HFFc6 (cell line): ENCODE measurements at places on chromosomes 4 and X. TPM values are rescaled to one million over a fixed set of nuclear protein-coding genes. Genes with fewer than 3 reads are reported as not detected.

DNA sequence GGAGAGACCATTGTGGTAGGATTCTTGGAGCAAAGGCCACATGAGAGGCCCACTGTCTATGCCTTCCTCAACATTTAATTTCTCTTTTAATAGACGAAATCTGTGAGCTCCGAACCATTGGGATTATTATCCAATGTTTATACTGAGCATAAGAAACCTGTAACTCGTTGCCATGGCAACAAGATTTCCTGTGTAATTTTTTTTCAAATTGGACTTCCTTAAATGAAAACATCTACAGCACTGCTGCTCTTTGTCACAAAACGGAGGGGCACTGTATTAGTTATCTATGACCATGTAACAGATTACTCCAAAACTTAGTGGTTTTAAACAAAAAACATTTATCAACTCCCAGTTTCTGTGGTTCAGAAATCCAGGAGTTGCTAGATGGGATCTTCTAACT lies 38.7 kb downstream of the PPP1R2C start:
- no peak for DNase-seq

GRCh38 chrX:34612036-34612435 lies 45.0 kb downstream of the TMEM47 start:
- no peak for DNase-seq

The CNGA2 gene
- not detected in 3 replicates for total RNA-seq

The COL25A1 gene
- not detected in 2 replicates for total RNA-seq

GRCh38 chr4:39295784-39296183 lies 70.4 kb downstream of the RFC1 start:
- DNase-seq, result no peak

The RENBP gene
- 0.99 TPM in 1 of 3 replicates, not detected in the others for total RNA-seq

GRCh38 chrX:15128861-15129260 lies 141.0 kb downstream of the ASB9 start:
- DNase-seq, result no peak

The NPY5R gene
- not detected in 2 replicates for total RNA-seq

The CTPS2 gene
- total RNA-seq, result 5.9 to 7.3 TPM (median 6.4 TPM) in 3 replicates

- no peak for DNase-seq
Measured at GRCh38 chr4:19913650-19914049, 338.1 kb upstream of the SLIT2 start.

DNA sequence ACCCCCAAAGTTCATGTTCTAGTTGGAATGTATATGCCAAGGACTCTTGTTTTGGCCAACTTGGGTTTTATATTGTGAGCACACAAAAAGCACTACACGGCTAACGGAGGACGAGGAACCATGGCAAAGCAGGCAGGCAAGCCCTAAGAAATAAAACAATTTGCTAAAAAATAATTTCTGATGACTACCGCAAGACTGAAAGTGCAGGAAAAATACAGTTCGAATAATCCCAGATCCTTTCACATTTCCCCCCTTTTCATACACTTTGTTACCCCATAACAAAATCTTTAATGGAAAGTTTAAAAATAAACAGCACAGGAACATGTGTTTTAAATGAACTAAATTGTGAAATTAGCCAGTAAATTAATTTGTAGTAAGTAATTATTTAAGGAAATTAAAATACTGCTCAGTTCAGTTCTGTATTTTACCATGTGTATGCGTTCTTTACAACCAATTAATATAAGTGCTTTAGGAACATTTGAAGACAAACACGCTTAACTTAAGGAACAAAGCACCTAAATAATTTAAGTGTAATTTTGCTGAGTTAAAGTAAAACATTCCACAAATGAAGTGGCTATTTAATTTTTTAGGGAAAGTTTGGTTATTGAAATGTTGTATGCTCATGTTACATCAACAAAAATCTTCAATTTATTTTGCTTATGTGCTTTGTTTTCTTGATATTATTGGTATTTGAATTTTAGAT lies 12.4 kb upstream of the PITX2 start:
- no peak for DNase-seq

- DNase-seq, result no peak
Measured at GRCh38 chr4:69781458-69782418, 21.3 kb upstream of the SULT1B1 start.

- DNase-seq, result no peak
Measured at GRCh38 chrX:23952984-23953907, 45.4 kb downstream of the CXorf58 start.

The CCKAR gene
- not detected in 2 replicates for total RNA-seq

DNA sequence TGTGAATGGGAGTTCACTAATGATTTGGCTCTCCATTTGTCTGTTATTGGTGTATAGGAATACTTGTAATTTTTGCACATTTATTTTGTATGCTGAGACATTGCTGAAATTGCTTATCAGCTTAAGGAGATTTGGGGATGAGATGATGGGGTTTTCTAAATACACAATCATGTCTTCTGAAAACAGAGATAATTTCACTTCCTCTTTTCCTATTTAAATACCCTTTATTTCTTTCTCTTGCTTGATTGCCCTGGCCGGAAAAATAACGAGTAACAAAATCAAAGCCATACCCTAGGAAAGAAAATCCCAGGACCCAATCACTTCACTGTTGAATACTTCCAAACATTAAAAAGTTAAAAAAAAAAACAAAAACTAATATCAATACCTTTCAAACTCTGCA lies 67.7 kb upstream of the UGT2B4 start:
- DNase-seq, result no peak

DNA sequence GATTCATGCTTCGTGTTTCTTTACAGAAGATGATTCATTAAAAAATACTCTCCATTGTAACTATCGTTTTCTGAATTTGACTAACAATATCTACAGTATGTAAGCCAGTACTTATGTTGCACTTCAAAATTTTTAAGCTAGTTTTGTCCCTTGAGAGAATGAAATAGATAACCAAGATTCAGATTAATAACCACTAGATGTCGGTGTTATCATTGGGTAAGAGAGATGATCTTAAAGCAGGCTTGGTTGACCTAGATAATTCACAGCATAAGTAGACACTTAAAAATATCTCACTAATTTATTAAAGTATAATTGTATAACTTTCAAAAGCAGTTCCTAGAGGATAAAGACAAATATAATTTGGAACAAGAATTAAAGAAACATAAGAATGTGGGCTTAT lies 430.9 kb downstream of the C4orf33 start:
- no peak for DNase-seq

DNA sequence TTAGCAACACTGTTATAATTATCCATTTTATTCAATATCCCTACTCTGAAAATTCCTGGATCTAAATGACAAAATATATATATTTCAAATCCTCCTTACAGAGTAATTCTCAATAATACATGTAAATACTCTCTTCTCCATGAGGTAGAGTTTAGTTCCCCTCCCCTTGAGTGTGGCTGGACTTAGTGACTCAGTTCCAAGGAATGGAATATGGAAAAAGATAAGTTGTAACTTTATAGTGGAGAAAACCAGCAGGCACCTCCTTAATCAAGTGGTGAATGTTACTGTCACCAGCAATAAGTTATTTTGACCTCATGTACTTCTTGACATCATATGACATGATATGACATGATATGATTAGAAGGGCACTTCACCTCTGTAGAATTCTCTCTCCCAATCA lies 302.0 kb downstream of the RAB28 start:
- DNase-seq, result no peak
